Upper lobe of left lung (tissue), 6 donors: ENCODE measurements at places on chromosomes 7 and 10. TPM values are rescaled to one million over a fixed set of nuclear protein-coding genes. Genes with fewer than 3 reads are reported as not detected.

CXCL12 gene
- 34.1 TPM for total RNA-seq

DNA sequence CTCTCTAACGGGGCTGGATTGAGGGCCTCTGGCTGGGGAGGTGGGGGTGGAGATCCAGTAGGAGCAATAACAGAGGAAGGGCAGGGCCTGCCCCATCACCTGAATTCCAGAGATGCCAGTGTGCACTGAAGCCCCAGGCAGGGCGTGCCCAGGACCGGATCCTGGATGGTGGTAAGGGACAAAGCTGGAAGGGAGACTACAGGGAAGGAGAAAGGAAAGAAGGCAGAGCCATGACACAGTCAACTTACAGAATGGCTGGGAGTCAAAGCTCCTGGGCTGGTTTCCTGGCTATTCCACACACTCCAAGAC, 666 bp downstream of the TMEM139 start:
- peak; percentile 53 for DNase-seq

- no peak for DNase-seq
Observed at GRCh38 chr7:73850781-73851207, 8.5 kb upstream of the METTL27 start.

DNA sequence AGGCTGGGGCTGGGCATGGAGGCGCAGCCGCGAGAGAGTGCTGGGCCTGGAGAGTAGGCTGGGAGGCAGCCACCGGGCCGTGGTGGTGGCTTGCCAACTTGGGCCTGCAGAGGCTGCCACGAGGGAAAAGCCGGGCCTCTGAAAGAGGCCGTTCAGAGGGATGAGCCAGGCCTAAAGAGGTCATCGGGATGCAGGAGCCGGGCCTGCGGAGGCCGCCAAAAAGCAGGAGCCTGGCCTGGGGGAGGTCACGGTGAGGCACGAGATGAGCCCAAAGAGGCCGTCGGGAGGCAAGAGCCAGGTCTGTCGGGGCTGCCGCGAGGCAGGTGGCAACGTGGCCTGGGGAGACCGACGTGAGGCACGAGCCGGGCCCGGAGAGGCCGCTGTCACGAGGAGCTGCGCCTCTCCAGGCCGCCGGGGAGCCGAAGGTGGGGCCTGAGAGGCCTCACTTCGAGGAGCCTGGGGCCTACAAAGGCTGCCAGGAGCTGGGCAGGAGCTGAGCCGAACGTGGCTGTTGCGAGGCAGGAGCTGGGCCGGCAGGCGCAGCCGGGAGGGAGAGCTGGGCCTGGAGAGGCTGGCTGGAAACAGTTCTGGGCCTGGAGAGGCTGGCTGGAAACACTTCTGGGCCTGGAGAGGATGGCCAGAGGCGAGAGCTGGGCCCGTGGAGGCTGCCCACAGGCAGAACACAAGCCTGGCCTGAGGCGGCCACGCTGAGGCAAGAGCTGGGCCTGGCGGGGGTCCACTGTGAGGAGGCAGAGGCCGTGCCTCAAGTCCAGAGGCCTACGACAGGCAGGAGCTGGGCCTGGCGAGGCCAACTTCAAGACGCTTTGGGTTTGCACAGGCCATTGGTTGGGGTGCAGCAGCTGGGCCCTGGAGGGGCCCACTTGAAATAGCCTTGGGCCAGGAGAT, 24.6 kb downstream of the MDH2 start:
- DNase-seq, result no peak
